ENCODE measurements at places on chromosomes 4 and X. TPM values are rescaled to one million over a fixed set of nuclear protein-coding genes. Genes with fewer than 3 reads are reported as not detected.
A peak's percentile ranks its signal among the peaks of the same experiment; 100 is the strongest.

DNA sequence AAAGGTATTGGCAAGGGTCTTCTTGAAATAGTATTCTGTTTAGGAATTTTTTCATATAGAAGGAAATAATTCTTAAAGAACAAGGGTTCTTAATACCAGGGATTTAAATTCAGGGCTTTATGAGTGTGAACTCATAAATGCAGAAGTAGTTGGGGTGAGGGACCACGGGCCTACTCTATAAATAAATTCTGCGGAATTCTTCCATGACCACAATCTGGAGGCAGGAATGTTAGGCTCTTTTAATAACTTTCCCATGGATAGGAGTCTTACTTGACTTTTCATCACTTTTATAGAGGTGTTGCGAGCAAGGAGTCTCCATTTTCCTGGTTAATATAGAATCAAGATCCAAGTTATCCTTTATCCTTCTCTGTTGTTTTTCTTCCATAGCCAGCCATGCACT lies 76.7 kb upstream of the SLC4A4 start:
- DNase-seq = no peak

DNA sequence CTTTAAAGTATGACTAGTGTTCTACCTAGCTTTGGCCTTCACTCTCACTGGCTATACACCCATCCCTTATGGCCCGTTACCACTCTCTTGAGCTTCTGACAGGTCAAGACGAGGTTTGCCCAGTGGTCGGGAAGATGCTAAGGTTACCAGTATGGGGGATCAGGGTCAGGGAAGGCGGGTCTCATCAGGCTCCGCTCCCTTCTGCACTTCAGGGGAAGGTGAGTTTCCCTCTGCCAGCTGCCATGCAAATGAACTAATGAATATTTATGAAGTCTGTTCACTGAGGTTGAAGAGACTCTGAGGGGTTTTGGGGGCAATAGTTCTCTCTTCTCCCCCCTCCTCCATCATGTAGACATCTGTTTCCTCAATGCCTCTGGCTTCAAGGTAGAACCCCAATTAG lies 6.6 kb downstream of the EFNB1 start:
- DNase-seq = no peak

- no peak for DNase-seq
Observed at GRCh38 chr4:180296036-180296599, 1947.1 kb upstream of the TENM3 start.

DNA sequence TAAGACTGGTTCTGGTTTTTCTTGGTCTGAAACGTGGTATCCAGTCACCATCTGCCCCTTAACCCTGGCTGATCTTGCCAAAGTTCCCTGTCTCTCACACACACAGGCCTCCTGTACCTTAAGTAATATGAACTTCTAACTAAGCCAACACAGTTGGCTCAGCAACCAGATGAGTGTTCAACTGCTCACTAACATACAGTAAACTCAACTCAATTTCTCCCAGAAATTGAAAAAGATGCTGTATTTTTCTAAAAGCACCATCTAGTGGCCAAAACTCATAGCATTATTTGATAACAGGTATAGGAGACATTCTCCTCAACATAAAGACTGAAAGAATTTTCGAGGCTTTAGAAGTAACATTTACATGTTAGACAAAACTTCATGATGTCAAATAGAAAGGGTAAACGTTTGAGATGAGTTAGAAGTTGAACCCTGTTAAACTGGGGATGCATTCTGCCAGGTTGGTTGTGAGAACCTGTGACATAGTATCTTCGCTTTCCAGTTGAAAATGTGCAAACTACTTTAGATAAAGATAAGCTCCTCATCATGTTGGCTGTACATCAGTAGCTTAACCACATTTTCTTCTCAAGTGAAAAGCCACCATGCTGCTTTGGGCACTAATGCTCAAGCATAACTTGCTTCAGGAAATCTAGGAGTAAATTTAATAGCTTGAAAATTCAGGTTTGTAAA lies 31.2 kb downstream of the CCNI start:
- DNase-seq = peak; percentile 54

- peak; percentile 14 for DNase-seq
Observed at GRCh38 chr4:99612281-99612680, 37.7 kb downstream of the MTTP start.

GRCh38 chr4:156553659-156554058 lies 417.9 kb downstream of the PDGFC start:
- DNase-seq = no peak

The MAML3 gene
- 2.0 TPM for total RNA-seq

- no peak for DNase-seq
Observed at GRCh38 chrX:134715930-134716619, 57.8 kb upstream of the PLAC1 start.

- no peak for DNase-seq
Observed at GRCh38 chr4:1728061-1728980, 7.0 kb downstream of the TACC3 start.

- DNase-seq = no peak
Observed at GRCh38 chr4:105878668-105879067, 16.6 kb upstream of the NPNT start.

DNA sequence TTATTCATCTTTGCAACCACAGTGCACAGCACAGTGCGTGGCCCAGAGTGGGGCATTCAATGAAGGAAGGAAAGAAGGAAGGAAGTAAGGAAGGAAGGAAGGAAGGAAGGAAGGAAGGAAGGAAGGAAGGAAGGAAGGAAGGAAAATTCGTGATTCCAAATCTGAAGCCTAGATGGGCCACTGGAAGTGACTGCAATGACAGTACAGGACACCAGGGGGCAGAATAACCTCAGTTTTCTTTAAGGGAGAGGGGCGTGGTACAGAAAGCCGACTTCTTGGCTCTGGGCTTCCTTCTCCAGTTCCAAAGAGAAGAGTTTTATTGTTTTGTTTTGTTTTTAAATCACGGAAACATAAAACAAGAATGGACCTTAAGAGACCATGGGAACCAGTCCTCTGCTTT lies 47.8 kb downstream of the APLN start:
- peak; percentile 28 for DNase-seq

GRCh38 chr4:57132743-57133137 lies 22.6 kb upstream of the IGFBP7 start:
- DNase-seq = peak; percentile 57

DNA sequence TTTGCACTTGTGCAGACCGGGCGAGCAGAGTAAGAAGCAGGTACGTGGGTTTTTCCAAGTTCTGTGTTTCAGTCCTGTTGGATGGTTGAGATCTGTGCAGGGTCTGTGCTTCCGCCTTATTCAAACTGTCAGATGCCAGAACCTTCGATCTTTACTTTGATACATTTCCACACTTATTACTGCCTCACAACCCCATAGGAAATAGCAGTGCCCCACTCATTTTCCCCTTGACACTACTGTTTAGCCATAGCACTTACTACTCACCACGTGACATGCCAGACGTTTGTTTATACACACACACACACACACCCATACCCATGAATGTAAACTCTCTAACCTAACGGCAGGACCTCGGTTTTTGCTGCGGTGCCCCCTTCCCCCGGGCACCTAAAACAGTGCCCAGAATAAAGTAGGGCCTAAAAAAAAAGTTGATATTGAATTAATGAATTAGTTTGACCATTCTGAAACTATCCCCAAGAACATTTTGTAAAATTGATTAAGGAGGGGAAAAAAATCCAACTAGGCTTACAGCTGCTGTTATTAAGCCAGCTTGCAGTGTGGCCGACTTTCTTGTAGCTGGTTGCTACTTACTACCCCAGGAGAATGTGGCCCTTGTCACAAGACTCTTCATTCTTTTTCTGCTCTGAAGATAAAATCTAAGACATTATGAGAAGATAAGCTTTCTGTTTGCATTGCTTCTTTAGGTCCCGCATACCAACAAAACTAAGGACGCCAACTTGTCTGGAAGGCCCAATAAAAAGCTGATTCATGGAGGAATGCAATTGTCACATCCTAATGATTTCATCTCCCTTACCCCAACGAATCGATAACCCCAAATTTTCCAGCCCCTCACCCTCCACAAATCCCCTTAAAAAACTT lies 704 bp upstream of the SEPSECS start:
- peak; percentile 10 for DNase-seq

The MAGEC1 gene
- total RNA-seq = not detected

- DNase-seq = no peak
Observed at GRCh38 chr4:184620212-184620867, 28.9 kb downstream of the CASP3 start.

The SPACA5B gene
- total RNA-seq = not detected

DNA sequence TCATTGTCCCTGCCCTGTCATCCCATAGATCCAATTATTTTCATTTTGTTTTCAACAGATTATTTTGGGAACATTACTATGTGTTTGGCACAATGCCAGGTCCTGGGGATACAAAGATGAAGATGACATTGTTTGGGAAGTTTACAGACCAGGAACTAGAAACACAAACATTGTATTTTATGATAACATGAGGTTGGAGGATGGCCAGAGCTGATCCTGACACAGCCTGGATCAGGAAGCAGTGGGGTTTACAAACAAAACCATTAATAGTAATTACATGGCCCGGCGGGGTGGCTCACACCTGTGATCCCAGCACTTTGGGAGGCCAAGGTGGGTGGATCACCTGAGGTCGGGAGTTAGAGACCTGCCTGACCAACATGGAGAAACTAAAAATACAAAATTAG lies 29.9 kb downstream of the CLRN2 start:
- DNase-seq = no peak

The TMPRSS11B gene
- total RNA-seq = not detected

- DNase-seq = peak; percentile 1
Observed at GRCh38 chrX:121958886-121959285, 911.5 kb downstream of the GLUD2 start.

GRCh38 chrX:100926453-100926852 lies 2.3 kb downstream of the XKRX start:
- DNase-seq = no peak

GRCh38 chrX:153887385-153887784 lies 1.4 kb upstream of the L1CAM start:
- DNase-seq = no peak

DNA sequence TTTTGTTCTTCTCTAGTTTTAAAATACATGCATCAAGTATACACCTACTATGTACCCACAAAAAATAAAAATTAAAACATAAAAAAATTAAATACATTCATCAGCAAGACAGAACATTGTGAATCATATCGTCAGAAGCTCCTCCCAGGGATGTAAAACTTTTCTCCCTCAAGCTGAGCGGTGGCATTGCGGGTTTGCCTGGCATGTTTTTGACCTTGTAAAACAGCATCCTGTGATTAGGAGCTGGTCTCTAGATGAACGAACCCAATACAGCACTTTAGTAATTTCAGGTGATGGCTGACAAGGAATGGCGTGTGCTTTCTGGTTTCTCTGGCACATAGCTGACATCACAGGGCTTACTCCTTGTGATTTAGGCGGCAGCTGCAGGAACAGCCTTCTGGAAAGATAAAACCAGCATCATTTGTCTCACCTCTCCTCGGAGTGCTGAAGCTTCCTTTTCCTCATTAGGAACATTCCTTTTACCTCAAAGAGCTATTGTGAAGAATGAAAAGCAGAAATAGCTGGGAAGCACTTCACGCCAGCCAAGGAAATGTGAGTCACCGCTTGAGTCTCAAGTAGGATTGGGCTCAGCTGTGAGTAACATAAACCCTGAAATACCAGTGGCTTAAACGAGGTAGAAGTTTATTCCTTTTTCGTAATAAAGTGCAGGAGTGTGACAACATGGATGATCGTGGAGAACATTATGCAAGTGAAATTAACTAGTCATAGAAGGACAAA lies 44.3 kb downstream of the NYX start:
- DNase-seq = peak; percentile 97

- DNase-seq = no peak
Observed at GRCh38 chrX:103439161-103439560, 62.8 kb downstream of the BEX3 start.

The SLC16A2 gene
- 19.5 TPM for total RNA-seq

DNA sequence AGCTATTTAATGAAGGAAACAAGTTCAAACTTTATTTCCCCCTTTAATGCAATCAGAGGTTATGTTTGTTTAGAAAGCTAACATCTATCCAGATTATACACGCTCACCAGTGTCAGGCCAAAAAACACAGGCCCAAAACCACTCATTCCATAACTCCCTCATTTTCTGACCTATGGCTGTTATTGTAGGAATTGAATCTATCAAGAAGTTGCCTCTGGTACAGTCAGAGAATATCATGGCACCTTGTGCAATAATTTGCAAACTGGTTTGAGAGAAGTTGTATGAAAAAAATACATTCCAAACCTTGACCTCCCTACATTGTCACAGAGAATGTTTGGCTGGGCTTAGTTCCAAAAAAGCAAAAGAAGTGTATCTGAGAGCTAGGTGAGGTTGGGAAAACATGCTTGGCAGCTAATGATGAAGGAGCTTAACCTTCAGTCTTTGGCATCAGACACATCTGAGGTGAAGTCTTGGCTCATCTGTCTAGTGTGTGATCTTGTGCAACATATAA lies 591.0 kb downstream of the ANKRD50 start:
- peak; percentile 81 for DNase-seq

The SPANXA1 gene
- total RNA-seq = not detected

The ZNF141 gene
- total RNA-seq = 13.8 TPM

- DNase-seq = no peak
Observed at GRCh38 chrX:153406903-153407302, 4.4 kb upstream of the ZFP92 start.

The C4orf51 gene
- total RNA-seq = not detected

The SLITRK4 gene
- total RNA-seq = 30.6 TPM

GRCh38 chr4:143554728-143555597 lies 41.5 kb downstream of the SMARCA5 start:
- no peak for DNase-seq

- no peak for DNase-seq
Observed at GRCh38 chr4:56424697-56425514, 10.5 kb downstream of the PPAT start.

The NAAA gene
- 44.1 TPM for total RNA-seq

DNA sequence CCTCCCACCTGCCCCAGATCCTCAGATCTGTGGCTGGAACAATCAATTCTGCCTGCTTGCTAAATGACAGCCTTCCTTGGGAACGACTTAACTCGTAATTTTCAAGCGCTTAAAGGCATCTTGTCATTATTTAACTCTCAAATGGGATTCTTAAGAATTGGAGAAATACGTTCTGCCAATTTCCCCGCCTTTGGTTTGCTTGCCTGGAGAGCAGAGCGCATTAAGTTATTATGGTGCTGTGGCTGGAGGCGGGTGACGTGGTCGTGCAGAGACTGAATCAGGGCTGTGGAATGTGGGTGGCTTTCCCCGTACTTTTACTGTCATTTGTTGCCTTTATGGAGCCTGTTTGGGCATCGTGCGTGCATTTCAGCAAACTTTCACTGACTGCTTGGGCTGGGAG lies 78.9 kb upstream of the PSAPL1 start:
- DNase-seq = no peak
